Epithelial cell of esophagus (primary cell): ENCODE measurements at places on chromosomes 13 and 19.

DNA sequence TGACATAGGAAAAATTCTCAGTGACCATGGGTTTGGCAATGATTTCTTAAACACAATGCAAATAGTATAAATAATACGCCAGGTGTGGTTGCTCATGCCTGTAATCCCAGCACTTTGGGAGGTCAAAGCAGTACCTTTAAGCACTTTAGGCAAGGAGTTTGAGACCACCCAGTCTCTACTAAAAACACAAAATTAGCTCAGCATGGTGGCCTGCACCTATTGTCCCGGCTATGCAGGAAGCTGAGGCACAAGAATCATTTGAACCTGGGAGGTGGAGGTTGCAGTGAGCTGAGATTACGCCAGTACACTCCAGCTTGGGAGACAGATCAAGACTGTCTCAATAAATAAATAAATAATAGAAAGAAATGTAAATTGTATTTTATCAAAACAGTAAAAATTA is 356.5 kb upstream of the SLITRK6 start:
- DNase-seq: no peak

DNA sequence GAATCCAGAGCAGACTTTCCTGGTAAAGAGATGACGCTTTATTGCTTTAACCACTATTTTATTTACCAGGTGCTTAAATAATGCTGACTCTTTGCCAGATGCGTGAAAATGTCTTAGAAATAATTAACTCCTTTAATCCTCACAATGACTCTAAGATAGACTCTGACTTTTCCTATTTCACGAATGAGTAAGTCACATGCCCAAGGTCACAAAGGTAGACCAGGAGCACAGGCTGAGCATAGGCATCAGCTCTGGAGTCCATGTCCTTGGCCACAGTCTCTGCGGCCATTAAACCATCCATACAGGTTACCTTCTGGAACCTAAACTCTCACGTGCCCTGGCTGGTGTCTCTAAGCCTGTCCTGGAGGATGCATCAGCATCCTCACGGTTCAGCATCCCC is 87.3 kb downstream of the ERCC5 start:
- no peak for DNase-seq

DNA sequence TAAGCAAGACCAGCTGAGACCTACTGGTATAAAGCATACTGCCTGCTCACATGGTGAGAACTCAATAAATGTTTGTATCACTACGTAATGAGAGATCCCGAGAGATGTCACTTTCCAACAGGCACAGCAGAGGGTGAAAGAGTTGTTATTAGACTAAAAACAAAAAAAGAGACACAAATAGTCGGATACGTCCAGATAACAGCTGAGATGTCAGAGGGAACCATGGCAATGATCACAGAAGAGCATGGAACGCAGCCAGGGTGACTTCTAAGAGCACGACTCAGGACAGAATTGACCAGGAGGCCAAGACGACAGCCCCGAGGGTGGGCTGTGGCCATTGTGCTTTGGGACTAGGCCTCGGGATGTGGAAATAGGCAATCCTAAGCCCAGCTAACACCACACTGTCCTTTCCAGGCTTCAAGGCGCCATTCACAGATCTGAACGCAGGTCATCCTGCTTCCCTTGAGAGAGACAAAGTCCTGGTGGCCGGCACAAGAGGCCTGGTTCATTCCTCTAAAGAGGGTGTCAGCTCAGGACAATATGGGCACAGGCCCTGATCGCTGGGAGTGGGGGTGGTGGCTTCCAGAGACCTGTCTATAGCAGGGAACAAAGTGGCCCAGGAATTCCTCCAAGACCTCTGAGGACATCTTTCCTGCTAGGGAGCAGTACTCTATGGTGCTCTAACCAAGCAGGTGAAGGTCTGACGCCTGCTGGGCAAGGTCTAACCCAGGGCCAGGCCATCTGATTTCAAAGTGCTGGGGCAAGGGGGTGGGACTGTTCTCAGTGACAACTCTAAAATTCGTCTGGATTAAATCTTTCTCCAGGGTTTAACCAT is 3.2 kb downstream of the SH3GL1 start:
- DNase-seq: no peak

- no peak for DNase-seq
These were observed 122.8 kb upstream of the KLF12 start for GRCh38 chr13:74256969-74257368.

DNA sequence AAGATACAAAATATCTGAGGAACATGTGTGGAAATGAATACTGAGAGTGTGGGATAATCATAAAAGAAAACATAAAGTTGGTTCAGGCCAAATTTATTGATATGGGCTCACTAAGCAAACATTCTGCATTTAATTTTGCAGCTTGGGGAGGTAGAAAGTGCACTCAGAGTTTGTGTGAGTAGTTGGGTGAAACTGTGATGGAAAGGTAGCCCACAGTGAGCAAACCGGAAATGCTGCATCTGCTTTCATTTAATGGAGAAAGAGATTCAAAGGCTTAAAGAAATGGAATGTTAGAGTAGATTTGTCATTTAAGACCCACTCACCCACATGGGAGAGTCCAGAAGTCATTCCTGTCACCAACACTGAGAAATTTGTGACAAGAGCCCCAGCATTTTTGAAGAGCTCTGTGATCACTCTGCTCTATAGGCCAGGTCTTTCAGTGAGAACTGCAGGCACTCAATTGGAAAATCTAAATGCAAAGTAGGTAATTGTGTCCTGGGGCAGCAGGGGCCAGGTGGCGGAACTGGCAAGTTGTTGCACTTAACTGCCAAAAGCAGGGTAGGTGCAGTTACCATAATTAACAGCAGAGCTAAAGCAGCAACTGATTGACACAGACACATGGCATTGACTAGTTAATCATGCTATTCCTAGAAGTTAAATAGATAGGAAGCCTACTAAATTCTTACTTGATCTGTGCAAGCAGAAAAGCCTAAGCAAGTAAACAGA is 1228.3 kb upstream of the PCDH20 start:
- DNase-seq: no peak

GRCh38 chr19:35265900-35266519 is 2.8 kb upstream of the USF2 start:
- no peak for DNase-seq

DNA sequence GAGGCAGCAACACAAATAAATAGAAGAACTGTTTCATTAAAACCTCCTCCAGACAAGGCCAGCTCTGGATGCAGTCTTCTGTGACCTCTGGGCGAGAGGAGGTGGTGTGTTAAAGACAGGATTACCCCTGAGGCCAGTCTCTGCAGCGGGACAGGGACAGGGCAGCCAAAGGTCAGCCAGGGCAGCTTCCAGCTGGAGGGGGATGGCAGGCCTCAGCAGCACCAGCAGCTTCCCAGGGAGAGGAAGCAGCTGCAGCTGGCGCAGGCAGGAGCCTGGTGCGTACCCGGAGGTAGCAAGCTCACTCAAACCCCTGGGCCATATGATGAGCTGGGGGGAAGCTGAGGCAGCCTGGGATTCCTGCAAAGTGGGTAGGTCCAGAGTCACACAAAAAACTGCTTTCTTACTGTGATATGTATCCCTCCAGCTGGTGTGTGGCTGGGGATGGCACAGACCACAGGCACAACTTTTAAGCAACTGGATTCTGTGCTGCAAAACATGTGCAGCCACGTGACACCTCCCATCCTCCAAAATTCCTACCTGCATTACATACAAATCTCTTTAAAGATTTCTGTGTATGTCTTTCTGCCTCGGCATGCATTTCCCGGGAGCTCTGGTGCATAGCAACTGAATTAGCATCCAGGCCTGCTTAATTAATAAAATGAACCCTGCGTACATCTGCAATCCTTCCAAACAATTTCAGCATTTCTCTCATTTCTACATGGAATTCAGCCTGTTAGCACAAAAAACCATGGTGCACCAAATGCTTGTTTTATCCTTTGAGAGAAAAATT is 238.3 kb upstream of the MAB21L1 start:
- DNase-seq: no peak

DNA sequence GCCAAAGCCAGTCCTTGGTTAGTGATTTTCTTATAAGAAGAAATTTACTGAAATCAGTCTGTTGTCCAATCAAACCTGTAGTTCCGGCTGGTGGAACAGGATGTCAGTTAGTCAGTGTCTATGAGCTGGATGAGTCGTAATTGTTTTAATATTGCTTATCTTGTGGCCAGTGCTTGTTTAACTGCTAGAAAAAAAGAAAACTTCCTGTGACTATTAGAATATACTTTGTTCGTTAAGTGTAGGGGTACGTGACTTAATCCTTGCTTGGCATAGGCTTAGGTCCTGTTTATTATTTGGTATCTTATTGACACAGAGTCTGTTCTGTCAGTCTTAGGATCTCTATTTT is 1484.8 kb upstream of the MIR17HG start:
- peak; percentile 66 for DNase-seq

DNA sequence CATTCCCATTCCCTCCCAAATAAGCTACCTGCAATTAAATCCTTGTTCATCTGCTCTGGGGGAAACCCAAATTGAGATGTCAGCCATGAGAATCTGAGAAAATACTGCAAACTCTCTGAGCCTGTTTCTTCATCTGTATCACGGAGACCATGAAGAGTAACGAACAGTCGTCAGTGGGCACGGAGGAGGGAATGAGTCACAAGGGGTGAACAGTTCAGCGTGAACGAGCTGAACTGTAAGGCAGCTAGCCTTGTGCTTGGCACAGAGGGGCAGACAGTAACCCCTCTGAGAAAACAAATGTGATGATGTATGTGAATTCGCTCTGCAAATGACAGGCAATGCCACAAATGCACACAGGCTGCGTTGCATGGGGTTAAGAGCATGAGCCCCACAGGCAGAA is 288.7 kb downstream of the FOXO1 start:
- no peak for DNase-seq

DNA sequence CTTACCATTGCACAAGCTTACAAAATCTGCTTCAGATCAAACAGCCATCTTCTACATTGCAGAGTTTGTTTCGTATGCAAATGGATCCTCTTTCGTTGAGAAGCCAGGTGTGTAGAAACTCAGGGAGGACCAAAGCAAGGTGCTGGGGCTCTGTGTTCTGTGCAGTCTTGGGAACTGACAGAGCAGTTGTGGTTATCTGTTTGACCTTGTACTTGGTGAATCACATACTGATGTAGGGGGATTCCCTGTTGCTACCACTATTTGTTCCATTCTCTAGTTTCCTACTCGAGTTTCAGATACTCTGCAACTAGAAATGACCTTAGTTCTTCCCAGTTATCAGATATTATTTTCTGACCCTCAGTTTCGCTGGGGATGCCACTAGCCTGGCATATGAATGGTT is 95.2 kb upstream of the CLDN10 start:
- no peak for DNase-seq

GRCh38 chr19:51263808-51264207 is 12.9 kb downstream of the SIGLECL1 start:
- DNase-seq: no peak

GRCh38 chr19:38695832-38696728 is 48.2 kb downstream of the CAPN12 start:
- no peak for DNase-seq

DNA sequence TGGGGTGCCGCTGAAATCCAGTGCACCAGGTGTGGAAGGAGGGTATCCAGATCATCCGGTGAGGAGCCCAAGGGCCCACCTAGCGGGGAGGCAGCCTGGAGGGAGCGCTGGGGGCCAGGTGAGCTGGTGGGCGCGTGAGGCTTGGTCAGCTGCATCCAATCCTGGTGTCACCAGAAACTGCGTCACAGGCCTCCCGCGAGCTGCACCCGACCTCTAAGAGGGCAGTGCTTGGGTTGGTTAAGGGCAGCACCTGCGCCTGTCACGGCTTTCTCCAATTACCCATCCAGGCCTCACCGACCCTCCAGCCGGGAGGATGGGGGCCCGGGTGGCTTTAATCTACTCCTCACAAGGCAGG is 284 bp downstream of the RNF17 start:
- no peak for DNase-seq

- DNase-seq: no peak
These were observed 3.1 kb upstream of the SDHAF1 start for GRCh38 chr19:35991731-35992450.

GRCh38 chr19:10406191-10406590 is 2.8 kb upstream of the CDC37 start:
- no peak for DNase-seq

- no peak for DNase-seq
These were observed 162.6 kb downstream of the TM9SF2 start for GRCh38 chr13:99663908-99664307.

- DNase-seq: no peak
These were observed 56.7 kb upstream of the UQCRFS1 start for GRCh38 chr19:29269641-29270040.

DNA sequence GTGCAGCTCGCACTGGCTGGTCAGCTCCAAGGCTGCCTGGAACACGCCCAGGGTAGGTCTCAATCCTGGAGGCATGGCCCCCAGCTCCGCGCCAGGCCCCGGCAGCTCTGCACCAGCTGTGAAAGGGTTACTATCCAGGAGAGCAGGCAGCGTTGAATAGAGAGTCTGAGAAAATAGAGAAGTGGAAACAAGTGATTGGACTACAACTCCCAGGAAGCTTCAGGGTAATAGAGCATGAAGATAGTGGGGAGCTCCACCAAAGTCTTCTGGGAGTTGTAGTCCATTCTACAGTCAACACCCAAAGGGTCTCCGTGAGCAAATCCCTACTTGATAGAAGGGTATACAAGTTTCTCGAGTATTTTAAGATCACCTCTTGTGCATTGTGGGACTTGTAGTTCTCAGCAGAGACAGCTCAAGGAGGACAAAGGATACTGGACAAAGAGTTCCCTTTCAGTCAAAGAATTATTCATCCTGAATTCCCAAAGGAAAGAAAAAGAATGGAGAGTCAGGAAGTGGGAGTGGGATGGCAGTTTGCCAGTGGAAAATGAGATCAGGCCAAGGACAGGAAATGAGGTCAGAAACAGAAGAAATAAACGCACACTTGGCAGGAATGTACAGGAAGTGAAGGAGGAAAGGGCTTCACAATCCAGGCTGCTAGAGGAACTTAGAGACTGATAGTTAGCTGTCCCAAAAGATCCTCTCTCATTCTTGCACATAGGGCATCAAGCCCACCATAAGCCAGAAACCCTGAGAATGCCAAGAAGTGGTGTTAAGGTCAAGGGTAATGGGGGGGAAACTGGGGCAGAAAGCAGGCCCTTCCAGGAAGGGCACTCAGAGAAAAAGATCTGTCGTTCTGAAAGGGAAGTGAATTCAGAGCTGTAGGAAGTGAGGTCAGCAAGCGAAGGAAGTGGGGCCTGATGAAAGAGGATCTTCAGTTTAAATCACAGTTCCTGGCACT is 5.5 kb upstream of the MAMSTR start:
- peak; percentile 86 for DNase-seq

DNA sequence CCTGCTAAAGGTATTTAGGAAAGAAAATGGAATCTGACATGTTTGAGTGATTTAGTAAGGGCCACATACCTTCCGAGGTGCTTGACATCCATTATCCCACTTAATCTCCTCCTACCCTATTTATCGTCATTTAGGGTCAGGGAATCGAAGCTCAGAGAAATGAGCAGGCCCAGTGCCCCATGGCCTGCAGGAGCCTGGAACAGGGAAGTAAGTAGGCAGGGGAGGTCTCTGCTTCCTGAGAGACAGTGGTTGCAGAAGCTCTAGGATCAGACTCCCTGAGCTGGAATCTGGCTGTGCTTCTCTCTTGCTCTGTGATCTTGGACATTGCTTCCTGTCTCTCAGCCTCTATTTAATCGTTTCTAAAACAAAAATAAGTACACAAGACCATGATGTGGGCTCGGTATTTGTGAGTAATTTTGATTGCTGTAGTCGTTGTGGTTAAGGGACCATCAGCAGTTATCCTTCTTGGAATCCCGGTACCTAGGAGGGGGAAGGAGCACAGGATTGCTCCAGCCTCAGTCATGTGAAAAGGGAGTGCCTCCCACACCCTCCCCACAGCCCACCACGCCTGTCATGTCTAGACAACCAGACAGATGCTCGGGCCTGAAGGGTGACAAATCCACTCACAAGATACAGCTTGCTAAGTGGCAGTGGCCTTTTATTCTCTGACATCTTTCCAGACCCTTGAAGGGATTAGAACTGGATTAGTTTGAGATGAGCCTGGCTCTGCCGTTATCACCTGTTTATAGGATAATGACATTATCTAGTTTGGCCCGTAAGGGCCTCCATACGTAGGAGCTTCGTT is 169.2 kb upstream of the TSHZ3 start:
- DNase-seq: no peak
